ENCODE measurements at places on chromosomes 7 and 10.
A peak's percentile ranks its signal among the peaks of the same experiment; 100 is the strongest.

GRCh38 chr10:133209117-133209516 lies 20.9 kb upstream of the UTF1 start:
- no peak for DNase-seq

GRCh38 chr7:91694351-91694841 lies 186.1 kb downstream of the MTERF1 start:
- DNase-seq, result no peak

DNA sequence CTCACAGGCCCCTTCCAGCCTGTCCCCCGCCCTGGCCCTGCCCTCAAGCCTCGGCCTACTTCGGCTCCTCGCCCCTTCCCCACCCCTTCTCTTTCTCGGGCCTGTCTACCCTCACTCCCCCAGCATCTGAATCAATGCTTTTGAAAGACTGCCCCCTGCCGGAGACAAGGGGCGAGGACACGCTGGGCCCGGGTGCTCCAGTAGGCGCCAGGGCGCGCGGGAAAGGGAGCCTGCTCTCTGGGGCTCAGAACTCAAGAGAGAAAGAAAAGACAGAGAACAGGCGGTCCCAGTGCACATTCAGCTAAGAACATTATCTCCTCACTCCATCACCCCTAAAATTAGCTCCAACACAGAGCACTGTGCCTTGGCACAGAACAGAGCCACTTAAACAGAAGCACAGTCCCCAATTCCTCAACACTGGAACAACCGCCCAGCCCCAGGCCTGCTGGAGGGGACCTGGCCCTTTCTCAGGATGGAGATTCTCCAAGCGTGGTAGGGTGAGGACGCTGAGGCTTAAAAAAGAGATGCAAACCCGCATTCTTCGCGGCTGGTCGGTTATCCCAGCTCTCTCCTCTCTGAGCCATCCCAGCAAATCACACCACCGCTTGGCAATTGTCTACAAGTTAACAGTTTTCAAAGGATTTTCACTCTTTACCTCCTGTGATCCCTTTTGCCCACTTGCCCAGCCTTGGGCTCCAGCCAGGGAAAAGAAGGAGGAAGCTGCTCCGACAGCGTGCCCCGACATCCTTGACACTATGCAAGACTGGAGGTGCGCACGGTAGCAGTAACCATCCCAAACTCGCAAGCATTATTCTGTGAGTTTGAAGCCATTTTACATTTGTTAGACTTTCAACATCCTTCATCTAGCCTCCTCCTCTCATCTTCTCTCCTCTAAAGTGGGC lies 2.1 kb downstream of the GIGYF1 start:
- DNase-seq, result peak; percentile 93

GRCh38 chr10:51699145-51699474 lies 285 bp downstream of the CSTF2T start:
- no peak for DNase-seq

DNA sequence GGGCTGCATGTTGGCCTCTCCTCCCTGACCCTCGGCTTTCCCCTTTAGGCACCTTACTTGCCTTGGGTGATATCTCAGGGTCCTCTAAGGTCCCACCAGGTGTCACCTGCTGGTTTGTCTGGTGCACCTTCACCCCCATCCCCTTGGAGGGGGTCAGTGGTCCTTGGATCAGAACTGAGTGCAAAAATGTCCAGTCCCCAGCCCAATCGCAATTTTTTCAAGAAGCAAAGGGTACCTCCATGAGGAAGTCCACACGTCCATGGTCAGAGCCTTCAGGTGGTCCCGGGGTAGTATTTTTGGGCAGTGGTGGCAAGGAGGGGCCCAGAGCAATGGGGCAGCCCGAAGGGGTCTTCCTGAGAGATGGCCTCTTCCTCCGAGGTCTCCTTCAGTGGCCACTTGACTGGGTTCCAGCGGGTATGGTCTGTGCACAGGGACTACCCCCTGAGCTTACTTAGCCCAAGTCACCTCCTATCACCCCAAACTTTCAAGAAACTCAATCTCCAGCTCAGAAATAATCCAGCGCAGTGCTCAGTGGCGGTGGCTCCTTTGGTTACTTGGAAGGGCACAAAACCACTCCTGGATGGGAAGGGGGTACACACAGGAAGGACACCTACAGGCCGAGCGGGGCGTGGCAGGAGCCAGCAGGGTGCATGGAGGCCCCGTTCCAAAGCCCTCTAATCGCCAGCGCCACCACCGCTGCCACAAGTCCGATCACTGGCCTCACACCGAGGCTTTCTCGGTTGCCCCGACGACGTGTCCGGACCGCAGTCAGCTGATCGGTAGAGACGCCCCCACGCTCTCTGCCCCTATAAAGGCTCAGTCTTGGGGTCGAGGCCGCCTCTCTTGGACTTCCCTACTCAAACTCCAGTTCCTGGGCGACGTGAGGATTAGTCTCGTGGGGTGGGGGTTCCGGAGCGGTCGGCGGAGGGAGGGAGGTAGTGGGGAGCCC lies 4.5 kb downstream of the SAP25 start:
- DNase-seq, result peak; percentile 80

GRCh38 chr10:17239345-17240085 lies 11.5 kb downstream of the VIM start:
- no peak for DNase-seq

DNA sequence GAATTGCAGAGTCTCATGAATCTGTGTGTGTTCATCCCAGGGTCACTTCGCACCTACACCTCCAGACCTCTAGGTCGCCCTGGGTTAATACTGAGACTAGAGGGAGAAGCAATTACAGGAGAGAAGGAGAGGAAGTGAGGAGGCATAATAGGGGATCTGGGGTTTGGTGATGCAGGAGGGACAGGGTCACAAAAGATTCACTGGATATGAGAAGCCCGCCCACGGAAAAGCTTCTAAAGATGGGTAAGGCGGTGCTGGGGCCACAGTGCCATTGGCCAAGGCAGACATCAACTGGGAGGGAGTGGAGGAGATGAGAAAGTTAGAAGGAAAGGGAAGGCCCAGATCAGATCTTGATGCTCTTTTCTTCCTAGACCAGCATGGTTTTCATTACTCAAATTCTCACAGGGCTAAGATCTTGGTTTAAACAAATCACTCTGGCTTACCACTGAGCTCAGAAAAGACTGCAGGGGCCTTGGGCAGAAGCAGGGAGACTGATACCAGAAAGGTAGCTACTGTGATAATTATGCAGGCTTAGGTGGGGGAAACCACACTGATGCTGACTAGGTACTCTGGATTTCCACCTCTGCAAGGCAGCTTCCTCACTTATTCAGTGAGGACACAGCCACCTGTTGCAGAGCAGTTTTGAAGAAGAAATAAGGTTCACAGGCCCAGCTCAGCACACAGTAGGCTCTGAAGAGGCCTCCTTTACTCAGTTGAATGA lies 17.4 kb upstream of the ZNF273 start:
- DNase-seq, result peak; percentile 30

DNA sequence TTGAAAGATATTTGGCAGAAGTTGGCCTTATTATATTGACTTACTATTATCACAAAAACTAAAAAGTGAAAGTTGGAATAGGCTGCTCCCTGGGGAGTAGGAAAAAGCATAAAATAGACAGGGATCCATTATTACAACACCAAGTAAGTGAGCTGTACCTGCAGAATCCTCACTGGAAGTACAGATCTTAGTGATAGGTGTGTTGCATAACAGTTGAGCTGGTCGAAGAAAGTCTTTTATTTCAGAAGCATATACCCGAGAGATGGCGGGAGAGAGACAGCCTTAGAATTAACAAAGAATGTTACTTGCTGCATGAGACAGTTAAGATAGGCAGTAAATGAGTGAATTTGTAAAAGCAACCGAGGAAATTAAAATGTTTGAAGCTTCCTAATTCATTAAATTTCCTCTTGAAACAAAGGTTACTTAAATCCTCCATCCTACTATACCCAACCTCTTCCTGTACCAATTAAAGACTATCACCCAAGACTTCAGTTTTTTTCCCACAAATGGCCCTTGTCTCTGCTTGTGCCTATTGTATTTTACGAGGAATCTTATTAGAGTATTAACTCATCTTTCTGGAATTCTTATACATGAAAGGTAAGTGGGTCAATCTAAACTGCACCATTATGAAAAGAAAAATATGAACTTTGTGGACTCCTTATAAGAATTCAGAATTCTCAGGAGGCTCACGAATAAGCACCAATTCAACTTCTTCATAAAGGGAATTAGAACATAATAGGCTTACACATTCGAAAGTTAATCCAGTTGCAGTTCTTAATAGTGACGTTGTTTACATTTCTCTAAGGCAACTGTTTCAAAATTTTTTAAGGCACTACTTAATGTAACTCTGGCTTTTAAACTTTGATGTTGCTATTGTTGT lies 56.2 kb downstream of the CREM start:
- no peak for DNase-seq

GRCh38 chr10:131731780-131732630 lies 168.8 kb upstream of the PPP2R2D start:
- DNase-seq, result no peak

- peak; percentile 66 for DNase-seq
These were observed 82.3 kb upstream of the ADRB1 start for GRCh38 chr10:113961182-113962031.

- no peak for DNase-seq
These were observed 217.6 kb downstream of the KLF6 start for GRCh38 chr10:3567291-3567963.

- no peak for DNase-seq
These were observed 52.5 kb downstream of the FAS start for GRCh38 chr10:89043052-89043451.

DNA sequence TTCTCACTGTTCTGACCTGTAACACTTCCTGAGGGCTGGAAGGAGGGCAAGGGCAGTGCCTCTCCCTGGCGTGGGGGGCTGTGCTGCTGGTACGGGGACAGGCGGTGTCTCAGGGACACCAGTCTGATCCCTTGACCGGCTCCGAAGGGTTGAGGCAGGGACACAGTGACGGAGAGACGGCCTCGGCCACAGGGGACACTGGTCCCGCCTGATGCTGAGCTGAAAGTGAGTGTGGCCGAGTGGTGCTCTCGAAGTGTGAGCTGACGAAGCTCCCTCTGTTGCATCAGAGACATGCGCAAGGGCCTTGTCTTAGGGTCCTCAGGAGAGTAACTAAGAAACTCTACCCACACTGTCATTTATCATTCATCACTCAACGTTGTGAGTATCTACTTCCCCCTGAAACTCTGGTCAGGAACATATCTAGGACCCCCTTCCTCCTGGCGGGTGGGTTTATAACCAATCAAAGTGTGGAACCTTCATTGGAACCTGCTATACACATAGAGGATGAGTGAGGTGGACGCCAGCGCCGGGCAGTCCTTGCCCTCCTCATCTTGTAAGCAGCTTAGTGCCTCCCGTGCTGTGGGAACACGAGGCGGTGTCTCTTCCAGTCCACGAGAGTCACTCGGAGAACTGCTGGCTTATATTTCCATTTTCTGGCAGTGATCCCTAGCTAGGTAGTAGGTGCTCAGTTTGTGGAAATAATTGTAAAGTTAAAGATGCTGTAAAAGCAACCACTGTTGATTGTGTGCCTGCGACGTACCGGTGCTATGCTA lies 283.1 kb downstream of the DNAJB6 start:
- no peak for DNase-seq

- no peak for DNase-seq
These were observed 113.5 kb upstream of the SDK1 start for GRCh38 chr7:3187444-3188040.

DNA sequence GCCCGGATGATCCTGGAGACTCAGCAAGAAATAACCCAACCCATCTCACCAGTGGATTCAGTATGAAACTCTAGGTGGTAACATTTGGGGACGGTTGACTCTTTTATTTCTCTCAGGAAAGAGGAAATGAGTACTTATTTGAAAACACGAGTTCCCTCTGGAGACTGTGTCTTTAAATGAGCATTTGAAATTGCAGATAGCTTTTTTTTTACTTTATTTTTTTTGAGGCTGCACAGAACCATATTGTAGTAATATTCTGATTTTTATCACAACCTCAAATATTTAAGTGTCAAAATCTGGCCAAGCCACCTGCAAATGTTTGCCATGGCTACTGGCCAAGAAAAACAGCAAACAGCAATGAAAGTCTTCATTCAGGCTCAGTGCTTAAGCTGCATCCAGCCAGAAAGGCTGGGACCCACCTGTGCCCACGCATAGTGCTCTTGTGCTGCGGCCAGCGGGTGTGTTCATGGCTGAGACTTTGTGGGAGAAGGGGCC lies 160.8 kb downstream of the CREB5 start:
- DNase-seq, result no peak

- DNase-seq, result no peak
These were observed 142.6 kb upstream of the ASAH2 start for GRCh38 chr10:50393784-50394467.

DNA sequence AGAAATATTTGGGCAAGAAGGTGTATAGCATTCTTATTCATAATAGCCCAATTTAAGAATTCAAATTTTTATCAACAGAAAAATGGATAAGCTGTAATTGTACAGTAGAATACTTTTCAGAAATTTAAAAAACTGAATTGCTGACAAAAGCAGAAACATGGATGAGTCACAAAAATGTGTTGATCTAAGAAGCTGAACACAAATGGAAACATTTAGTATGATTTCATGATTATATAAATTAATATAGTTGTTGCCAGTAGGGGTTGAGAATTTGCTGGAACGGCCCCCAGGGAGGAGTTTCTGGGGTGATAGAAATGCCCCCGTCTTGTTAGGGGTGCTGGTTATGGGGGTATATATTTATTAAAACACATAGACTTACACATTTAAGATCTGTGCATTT lies 179.1 kb downstream of the KLF6 start:
- DNase-seq, result no peak

- no peak for DNase-seq
These were observed 51.3 kb upstream of the TAC1 start for GRCh38 chr7:97680622-97681021.

GRCh38 chr7:35909870-35910357 lies 109.1 kb downstream of the SEPTIN7 start:
- DNase-seq, result no peak

DNA sequence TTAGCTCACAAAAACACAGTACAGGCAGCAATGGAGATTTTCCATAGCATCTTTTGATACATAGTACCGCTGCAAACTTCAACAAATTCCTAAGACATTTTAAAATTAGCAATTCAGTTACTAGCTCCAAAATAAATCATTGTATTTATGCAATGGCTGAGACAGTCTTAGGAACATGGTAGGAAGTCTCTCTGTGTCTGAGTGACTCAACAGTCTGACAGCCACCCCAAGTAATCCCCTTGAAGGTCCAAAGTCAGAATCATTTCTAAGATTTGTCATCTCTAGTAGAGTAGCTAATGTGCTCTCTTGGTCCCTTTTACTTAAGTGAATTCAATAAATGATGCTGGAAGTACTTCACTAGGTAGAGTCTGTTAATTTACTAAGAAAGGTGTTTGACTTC lies 93.8 kb upstream of the NOBOX start:
- no peak for DNase-seq

DNA sequence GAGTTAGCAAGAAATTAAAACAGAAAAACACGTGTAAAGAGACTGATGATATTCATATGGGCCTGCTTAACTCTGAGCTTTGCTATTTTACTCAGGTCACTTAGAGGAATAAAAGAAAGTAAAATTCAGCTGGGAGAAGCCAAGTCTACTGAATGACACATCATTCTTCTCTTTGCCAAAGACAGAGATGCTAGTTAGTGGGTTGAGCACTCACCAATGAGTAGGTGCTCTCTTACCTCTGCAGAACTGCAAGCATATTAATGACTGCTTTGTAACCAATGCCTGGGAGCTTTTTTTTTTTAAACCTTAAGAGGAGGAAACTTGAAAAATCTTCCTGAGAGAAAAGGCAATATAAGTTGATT lies 44.8 kb upstream of the BAMBI start:
- no peak for DNase-seq

GRCh38 chr10:29993319-29993915 lies 66.0 kb downstream of the JCAD start:
- DNase-seq, result no peak
